Activated naive CD8-positive, alpha-beta T cell treated with anti-CD3 and anti-CD28 coated beads, Interleukin-2, amount 10 ng/mL, durations not matched to agents 7 days and 5 days (primary cell): ENCODE measurements at places on chromosomes 5 and 9. TPM values are rescaled to one million over a fixed set of nuclear protein-coding genes. Genes with fewer than 3 reads are reported as not detected.

The CDH6 gene
- total RNA-seq, result not detected

The DNM1 gene
- 1.2 TPM for total RNA-seq

The ARSI gene
- total RNA-seq, result not detected

The CORO2A gene
- total RNA-seq, result 11.7 TPM

The SMIM33 gene
- 0.44 TPM for total RNA-seq

The SPINK13 gene
- total RNA-seq, result not detected

The NR2F1-AS1 gene
- total RNA-seq, result not detected
